ENCODE measurements at places on chromosomes 1 and 21.

- no peaks in the 10 kb centered on the region for H3K4me1 ChIP-seq
- no peaks in the 10 kb centered on the region for H3K36me3 ChIP-seq
- H3K27ac ChIP-seq, result no peak overlapping the region
- no peaks in the 10 kb centered on the region for H3K27me3 ChIP-seq
- DNase-seq, result no peak
- no peak overlapping the region for H3K4me3 ChIP-seq
Measured at GRCh38 chr1:177687544-177687943, 282.3 kb downstream of the SEC16B start.

- no peaks in the 10 kb centered on the region for H3K27me3 ChIP-seq
- H3K4me1 ChIP-seq, result no peaks in the 10 kb centered on the region
- H3K36me3 ChIP-seq, result no peaks in the 10 kb centered on the region
- no peak overlapping the region for H3K27ac ChIP-seq
- H3K4me3 ChIP-seq, result no peak overlapping the region
Measured at GRCh38 chr1:113663165-113663951, 95.9 kb downstream of the PHTF1 start.

DNA sequence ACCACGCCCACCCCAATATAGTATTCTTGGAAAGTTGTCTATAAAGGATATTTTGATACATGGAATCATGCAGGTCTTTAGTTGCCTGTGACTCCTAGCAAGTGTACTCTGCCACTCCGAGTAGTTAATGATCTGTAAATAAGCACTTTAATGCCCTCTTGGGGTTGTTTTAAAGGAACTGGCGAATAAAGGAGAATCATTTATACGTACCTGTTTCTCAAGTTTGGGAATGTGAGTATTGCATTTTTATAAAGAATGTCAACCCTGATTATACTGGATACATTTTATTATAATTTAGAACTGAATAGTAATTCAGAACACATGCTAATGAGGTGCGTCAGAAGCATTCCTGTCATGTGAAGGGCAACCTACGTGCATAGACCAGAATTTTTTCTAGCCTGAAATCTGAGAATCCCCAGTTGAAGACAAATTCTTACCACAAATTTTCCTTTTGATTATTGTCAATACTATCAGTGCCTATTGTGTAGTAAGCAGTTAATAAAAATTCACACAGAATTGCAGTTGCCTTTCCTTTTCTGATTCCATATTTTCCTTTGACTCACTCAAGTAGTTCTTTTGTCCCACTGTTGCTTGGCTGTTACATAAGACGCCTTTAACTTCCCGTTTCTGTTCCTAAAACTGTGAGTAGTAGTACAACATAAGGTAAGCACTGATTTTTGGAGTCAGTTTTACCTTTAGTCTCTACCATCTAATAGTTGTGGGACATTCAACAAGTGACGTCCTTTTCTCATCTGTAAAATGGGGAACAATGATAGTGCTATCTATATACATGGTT is 5.1 kb downstream of the AHCYL1 start:
- H3K4me1 ChIP-seq, result peaks cover 52% of the 10 kb centered on the region
- H3K4me3 ChIP-seq, result no peak overlapping the region
- H3K36me3 ChIP-seq, result no peaks in the 10 kb centered on the region
- no peak for DNase-seq
- no peaks in the 10 kb centered on the region for H3K27me3 ChIP-seq
- no peak overlapping the region for H3K27ac ChIP-seq

DNA sequence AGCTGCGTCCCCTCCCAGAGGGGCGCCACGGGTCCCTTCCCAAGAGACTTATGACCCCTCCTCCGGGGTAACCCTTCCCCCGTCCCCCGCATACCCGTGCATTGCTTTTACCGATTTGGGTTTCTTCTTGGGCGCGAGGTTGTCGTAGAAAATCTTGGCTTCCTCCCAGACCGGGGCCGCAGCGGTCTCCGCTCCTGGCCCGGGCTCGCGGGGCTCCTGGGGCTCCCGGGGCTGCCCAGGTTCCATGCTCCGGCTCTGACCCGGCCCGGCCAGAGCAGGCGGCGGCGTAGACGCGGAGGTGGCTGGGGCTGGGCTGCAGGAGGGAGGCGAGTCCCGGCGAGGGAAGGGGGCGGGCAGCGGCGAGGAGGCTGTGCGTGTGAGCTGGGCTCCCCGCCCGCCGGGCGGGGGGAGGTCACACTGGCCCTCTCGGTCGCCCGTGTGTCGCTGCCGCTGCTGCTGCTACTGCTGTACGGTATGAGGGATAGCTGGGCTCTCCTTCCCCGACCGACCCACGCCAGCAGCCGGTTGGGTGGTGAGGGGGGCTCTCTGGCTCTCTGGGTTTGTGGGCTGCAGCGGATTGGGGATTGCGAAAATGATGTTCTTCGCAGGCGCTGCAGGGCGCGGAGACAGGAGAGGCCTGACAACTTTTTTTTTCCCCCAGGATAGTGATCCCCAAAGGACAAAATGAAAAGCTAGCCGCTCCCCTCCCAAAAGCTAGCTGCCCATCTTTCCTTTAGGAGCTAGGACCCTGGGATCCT is at the start of gene NT5C1A:
NT5C1A (minus strand) TSS at position 315 of the 758 bp plus-strand sequence; CDS start at position 246, 69 bp downstream.
- DNase-seq, result no peak
- H3K4me1 ChIP-seq, result no peaks in the 10 kb centered on the region
- H3K4me3 ChIP-seq, result peak within 1 kb of the TSS; percentile 55
- H3K36me3 ChIP-seq, result no peaks in the 10 kb centered on the region
- H3K27me3 ChIP-seq, result peaks cover 55% of the 10 kb centered on the region

- no peak overlapping the region for H3K4me3 ChIP-seq
- H3K36me3 ChIP-seq, result no peaks in the 10 kb centered on the region
- DNase-seq, result no peak
- peaks cover 60% of the 10 kb centered on the region for H3K4me1 ChIP-seq
- H3K27ac ChIP-seq, result peak overlapping the region; percentile 29
Measured at GRCh38 chr1:41678111-41678878, 193.8 kb upstream of the EDN2 start.

DNA sequence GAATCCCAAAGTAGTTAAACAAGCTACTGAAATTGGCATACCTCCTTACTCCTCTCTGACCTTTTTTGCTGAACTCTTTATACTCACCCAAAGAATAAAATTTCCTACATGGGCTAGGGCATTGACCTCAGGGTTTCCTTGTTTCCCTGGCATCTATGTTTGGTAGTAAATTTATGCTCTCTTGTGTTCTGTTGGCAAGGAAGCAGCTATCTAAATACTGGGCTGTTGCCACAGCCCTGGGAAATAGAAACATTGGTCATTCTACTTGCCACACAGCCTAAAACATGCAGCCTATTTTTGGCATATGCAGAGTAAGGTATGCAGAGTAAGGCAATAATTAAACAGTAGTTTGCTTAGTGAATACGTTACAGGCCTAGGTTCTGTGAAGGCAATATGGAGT is 351.4 kb downstream of the HLX start:
- DNase-seq, result no peak
- no peaks in the 10 kb centered on the region for H3K36me3 ChIP-seq
- H3K27ac ChIP-seq, result no peak overlapping the region
- no peak overlapping the region for H3K4me3 ChIP-seq

- H3K27ac ChIP-seq, result no peak overlapping the region
- peaks cover 12% of the 10 kb centered on the region for H3K27me3 ChIP-seq
- no peaks in the 10 kb centered on the region for H3K36me3 ChIP-seq
- H3K4me1 ChIP-seq, result no peaks in the 10 kb centered on the region
- H3K4me3 ChIP-seq, result no peak overlapping the region
- no peak for DNase-seq
Measured at GRCh38 chr1:29921741-29922140, 685.4 kb downstream of the PTPRU start.

DNA sequence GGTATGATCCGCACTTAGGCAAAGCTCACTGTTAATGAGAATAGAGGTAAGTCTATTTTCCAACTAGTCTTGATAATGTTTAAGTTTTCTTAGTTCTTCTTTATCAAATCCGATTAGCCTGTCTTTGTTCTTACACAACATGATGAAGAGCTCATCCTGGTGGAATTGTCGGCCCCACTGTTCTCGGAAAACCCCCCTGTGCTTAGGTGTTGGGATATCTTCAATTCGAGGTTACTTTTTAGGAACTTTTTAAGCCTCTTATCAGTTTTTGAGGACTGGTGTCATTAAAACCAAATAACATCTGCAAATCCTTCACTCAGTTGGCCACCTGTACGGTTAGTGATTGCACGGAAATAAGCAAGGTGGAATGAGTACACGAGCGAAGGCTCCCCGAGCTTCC is 60.7 kb upstream of the KIF26B start:
- H3K27ac ChIP-seq, result no peak overlapping the region
- no peaks in the 10 kb centered on the region for H3K36me3 ChIP-seq
- H3K27me3 ChIP-seq, result no peaks in the 10 kb centered on the region
- no peak for DNase-seq
- no peaks in the 10 kb centered on the region for H3K4me1 ChIP-seq

DNA sequence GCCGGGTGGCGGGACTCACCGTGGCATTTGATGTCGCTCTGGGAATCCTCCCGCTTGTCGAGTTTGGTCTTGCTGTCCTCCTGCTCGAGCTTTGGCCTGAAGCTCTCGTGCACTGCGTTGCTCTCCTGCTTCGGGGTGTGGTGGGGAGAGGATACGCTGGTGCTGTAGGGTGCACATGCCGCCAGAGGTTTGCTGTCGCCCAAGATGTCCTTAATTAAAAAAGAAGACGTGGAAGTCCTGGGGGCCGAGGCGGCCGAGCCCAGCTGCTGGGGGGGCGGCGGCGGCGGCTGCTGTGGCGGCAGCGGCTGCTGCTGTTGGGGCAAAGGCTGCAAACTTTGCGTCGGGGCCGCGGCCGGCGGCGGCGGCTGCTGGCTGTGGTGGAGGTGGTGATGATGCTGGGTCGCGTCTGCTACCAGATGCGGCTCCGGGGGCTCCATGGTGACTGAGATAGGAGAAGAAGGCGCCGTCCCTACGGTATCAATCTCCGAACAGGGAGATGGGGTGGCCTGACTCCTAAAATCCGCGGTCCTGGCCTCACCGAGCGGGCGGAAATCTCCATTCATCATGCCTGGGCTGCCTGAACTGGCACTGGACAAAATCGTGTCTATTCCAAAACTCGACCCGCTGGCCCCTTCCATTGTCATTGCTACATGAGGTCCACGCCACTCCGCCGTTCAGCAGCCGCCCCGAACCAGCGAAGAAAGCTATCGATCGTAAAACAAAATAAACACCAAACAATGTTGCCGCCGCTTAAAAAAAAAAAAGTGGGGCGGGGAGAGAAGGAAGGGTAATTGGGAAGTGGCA is at the start of gene BARHL2:
BARHL2 (minus strand) TSS at position 751 of the 804 bp plus-strand sequence; CDS start at position 644, 107 bp downstream.
- H3K27ac ChIP-seq, result peak within 1 kb of the TSS; percentile 86
- H3K36me3 ChIP-seq, result peaks cover 16% of the 10 kb centered on the region

GRCh38 chr1:151574575-151575529 is 34.7 kb downstream of the TUFT1 start:
- H3K4me1 ChIP-seq, result no peaks in the 10 kb centered on the region
- DNase-seq, result no peak
- H3K4me3 ChIP-seq, result no peak overlapping the region
- no peaks in the 10 kb centered on the region for H3K36me3 ChIP-seq

- no peaks in the 10 kb centered on the region for H3K36me3 ChIP-seq
- peak overlapping the region; percentile 95 for H3K27ac ChIP-seq
- peaks cover 48% of the 10 kb centered on the region for H3K4me1 ChIP-seq
- H3K27me3 ChIP-seq, result no peaks in the 10 kb centered on the region
Measured at GRCh38 chr1:36365381-36365780, 20.3 kb downstream of the STK40 start.

DNA sequence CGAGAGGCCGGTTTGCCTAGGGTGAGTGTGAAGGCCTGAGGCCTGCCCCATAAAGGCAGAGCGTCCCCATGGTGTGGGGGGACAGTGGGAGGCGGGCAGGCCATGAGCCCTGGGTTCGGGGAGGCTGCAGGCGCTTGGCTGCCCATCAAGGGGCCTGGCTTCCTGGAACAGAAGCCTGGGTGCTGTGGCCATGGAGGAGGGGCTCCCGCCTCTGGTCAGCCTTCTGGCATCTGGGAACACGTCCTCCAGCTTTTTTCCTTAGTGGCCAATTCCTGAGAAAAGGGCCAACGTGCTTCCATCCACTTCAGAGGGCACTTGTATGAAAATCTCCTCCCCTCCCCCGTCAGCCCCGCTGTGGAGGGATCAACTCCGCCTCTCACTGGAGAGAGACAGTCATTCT is 58.7 kb downstream of the PRDM16 start:
- no peaks in the 10 kb centered on the region for H3K4me1 ChIP-seq
- no peak overlapping the region for H3K27ac ChIP-seq
- no peaks in the 10 kb centered on the region for H3K27me3 ChIP-seq

GRCh38 chr21:45073301-45074047 is 906 bp upstream of the ADARB1 start:
- DNase-seq, result no peak
- H3K36me3 ChIP-seq, result no peaks in the 10 kb centered on the region
- peak overlapping the region; percentile 89 for H3K4me3 ChIP-seq
- H3K4me1 ChIP-seq, result peaks cover 40% of the 10 kb centered on the region
- H3K27ac ChIP-seq, result peak overlapping the region; percentile 84
- no peaks in the 10 kb centered on the region for H3K27me3 ChIP-seq

GRCh38 chr1:2199042-2199810 is 4.7 kb upstream of the FAAP20 start:
- peak; percentile 70 for DNase-seq
- peak overlapping the region; percentile 79 for H3K4me3 ChIP-seq
- no peaks in the 10 kb centered on the region for H3K36me3 ChIP-seq
- no peaks in the 10 kb centered on the region for H3K27me3 ChIP-seq

DNA sequence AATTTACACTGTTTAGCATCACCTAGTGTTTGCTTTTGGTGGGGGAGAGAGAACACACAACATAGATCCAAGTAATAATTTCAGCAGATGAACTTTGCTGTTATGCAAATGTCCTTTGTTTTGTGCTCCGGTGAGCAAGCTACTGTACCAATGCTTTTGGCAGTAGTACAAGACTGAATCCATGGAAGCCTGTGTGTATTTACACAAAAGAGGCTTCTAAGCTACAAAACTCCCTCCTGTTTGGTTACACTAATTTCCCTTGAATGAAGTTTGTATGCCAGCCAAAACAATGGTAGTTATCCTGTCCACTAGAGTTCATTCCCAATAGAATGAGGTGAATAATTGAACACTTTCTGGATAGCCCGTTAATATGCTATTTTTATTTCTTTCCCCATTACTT is 320.5 kb downstream of the KCTD3 start:
- no peak overlapping the region for H3K4me3 ChIP-seq
- DNase-seq, result no peak
- no peaks in the 10 kb centered on the region for H3K4me1 ChIP-seq
- H3K27me3 ChIP-seq, result no peaks in the 10 kb centered on the region
- no peak overlapping the region for H3K27ac ChIP-seq
- no peaks in the 10 kb centered on the region for H3K36me3 ChIP-seq

GRCh38 chr1:228359613-228360532 is 46.8 kb downstream of the TRIM11 start:
- H3K36me3 ChIP-seq, result no peaks in the 10 kb centered on the region
- H3K27me3 ChIP-seq, result no peaks in the 10 kb centered on the region
- no peaks in the 10 kb centered on the region for H3K4me1 ChIP-seq
- no peak overlapping the region for H3K4me3 ChIP-seq
- DNase-seq, result no peak
- no peak overlapping the region for H3K27ac ChIP-seq

DNA sequence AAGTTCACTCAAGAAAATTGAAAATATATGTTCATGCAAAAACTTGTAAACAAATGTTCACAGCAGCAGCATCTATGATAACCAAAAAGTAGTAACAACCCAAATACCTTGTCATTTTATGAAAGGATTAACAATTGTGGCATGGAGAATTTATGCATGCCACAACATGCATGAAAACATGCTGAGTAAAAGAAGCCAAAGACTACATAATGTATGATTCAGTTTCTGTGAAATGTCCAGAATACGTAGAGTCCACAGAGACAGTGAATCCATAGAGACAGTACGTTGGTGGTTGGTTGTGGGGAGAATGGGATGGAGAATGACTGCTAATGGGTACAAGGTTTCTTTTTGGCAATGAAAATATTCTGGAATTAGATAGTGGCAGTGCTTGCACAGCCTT is 148.7 kb downstream of the MAST2 start:
- H3K27ac ChIP-seq, result no peak overlapping the region
- H3K27me3 ChIP-seq, result no peaks in the 10 kb centered on the region
- no peaks in the 10 kb centered on the region for H3K36me3 ChIP-seq
- H3K4me3 ChIP-seq, result no peak overlapping the region
- peaks cover 10% of the 10 kb centered on the region for H3K4me1 ChIP-seq
